Stimulated activated CD4-positive, alpha-beta T cell treated with anti-CD3 and anti-CD28 coated beads, Interleukin-2, amount 100 ng/mL, for 48 hours (primary cell): ENCODE measurements at places on chromosomes 12 and 14.

DNA sequence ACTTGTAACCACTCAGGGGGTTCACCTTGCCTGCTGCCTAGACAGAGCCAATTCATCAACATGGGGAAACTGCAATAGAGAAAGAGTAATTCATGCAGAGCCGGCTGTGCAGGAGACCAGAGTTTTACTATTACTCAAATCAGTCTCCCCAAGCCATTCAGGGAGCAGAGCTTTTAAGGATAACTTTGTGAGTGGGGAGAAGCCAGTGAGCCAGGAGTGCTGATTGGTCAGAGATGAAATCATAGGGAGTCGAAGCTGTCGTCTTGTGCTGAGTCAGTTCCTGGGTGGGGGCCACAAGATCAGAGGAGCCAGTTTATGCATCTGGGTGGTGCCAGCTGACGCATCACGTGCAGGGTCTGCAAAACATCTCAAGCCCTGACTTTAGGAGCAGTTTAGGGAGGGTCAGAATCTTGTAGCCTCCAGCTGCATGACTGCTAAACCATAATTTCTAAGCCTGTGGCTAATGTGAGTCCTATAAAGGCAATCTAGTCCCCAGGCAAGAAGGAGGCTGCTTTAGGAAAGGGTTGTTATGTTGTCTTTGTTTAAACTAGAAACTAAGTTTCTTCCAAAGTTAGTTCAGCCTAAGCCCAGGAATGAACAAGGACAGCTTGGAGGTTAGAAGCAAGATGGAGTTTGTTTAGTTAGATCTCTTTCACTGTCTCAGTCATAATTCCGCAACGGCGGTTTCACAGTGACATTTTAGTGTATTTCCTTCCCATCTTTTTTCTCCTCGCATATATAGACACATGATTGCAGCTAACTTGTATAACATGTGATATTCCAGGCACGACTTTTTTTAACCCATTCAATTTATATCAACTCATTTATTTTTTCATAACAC, 68.9 kb upstream of the NCOR2 start:
- peak; percentile 41 for DNase-seq

GRCh38 chr14:79342942-79343341, 868.4 kb downstream of the DIO2 start:
- no peak for DNase-seq

GRCh38 chr14:61406198-61406597, 84.8 kb downstream of the PRKCH start:
- no peak for DNase-seq

GRCh38 chr12:39007619-39008018, 102.2 kb upstream of the CPNE8 start:
- no peak for DNase-seq

- no peak for DNase-seq
Measured at GRCh38 chr12:10189653-10190052, 10.8 kb downstream of the TMEM52B start.

DNA sequence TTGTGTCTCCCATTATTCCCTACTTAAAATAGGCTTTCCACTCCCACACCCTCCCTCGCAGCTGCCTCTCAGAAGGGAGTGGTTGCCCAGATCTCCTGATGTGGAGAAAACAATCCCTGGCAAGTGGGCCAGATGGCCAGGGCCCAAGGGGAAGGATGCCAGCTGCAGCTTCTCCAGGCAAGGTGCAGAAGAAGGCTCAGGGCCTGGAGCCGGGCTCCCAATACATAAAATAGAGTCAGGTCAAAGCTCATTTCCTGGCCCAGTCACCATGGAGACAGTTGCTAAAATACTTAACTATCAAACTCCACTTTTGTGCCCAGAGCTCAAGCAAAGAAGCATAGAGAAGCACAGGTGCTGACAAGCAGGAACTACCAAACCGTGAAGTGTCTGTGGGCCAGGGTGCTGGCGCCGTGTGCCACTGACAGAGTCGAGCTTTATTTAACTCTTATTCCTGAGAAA, 45.7 kb upstream of the ITPR2 start:
- no peak for DNase-seq

DNA sequence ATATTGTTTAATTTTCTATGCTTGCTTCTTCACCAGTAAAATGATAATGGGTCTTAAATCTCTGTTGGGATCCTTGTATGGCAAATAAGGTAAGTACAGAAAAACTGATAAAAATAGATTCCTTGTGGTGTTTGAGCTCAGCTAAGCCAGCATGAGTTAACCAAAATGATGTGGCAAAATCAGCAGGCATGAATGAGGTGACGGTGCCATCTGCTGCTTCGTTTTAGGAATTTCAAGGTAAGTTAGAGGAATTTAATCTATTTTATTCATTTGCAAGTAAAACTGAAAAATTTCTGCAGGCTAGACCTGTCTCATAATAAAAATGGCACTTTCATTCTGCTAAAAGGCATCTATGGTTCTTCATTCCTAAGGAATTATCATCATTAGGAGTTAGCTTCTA, 10.0 kb upstream of the CLEC7A start:
- peak; percentile 15 for DNase-seq

GRCh38 chr14:87805315-87805723, 187.7 kb downstream of the GALC start:
- peak; percentile 69 for DNase-seq

GRCh38 chr14:106024983-106025604, 498.7 kb downstream of the TMEM121 start:
- peak; percentile 36 for DNase-seq

DNA sequence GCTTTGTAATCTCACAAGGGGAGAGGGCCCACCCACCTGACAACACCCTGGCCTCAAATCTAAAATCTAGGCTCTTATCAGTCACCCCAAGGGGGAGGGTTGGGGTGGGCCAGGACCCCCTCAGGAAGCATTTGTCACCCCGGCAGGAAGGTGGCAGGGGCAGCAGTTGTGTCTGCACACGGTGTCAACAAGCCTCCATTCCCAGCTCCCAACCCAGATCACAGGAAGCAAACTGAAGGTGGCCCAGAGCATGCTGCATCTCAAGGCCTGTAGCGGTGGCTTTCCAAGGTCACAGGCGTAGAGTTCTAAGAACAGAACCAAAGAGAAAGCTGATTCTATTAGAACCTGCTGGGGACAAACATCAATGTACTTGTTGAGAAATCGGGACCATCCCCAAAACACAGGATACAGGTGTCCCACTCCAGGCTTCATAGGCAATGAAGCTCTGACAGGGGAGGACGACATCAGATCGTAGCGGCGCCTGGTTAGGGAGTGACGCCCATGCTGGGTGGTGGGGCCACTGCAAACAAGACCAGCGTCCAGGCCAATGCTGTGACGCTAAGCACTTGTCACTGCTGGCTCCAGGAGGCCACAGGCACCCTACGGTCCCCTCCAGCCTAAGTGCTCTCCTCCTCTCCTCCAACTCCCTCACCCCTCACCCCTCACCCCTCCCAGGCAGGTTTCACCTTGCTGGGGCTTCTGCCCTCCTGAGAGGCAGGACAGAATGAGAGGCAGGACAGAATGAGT, 52.9 kb downstream of the CCDC88C start:
- DNase-seq: no peak

DNA sequence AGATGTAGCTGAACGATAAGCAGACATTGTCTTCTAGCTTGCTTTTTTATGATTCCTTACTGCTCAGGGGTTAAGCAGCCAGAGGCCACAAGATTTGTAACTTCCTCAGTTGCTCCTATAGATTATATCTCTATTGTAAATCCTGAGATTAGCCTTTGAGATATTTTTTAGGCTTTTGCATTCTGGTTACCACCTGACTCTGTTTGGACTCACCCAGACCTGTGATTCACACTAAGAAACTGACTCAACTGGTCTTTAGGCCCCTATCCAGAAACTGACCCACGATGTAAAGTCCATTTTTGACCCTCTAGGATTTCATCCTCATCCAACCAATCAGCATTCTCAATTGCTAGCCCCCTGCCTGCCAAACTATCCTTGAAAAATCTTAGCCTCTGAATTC, 194.4 kb downstream of the RASSF9 start:
- no peak for DNase-seq

DNA sequence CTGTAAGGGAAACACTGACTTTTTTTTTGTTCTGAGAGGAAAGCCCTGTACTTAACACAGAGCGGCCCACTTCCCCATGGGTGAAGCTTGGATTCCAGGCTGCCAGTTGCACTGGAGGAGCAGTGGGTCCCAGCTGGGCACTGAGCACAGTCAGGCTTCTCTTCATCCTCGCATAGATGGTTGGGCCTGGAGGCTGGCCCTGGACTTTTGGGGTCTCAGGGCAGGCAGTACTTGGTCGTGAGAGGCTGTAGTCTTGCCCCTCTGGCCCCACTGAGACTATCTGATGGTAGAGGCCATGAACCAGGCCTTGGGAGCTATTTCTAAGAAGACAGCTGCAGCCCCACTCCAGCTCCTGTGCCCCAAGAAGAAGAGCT, 6.2 kb upstream of the LHX5 start:
- no peak for DNase-seq

- no peak for DNase-seq
Measured at GRCh38 chr12:21911832-21912231, 29.4 kb downstream of the ABCC9 start.

DNA sequence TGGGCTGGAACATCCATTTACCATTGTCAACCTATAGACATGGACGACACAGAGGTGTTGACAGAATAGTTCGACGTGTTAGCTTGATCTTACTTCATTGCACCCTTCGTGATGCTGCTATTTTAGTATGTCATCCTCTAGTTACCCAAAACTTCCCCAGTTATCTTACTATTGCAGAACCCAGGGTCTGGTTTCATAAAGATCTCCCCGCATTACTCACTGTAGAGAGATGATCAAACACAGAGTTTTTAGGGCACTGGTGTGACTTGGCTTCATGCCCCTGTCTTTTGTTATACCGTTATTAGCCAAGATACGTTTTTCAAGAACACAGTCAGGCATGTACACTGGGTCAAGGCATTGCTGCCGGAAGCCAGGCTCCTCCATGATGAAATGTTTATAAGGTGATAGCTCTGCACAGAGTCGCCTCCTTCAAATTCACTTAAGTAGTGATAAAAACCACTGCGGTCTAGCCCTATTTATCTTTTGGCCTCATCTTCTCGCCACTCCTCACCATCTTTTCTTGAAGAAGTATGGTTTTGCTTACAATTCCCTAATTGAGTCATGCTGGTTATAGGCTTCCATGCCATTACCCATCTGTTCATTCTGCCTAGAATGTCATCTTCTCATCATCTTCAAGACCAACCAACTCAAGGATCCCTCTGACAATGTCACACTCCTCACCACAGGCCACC, 1127.9 kb downstream of the VRK1 start:
- no peak for DNase-seq

DNA sequence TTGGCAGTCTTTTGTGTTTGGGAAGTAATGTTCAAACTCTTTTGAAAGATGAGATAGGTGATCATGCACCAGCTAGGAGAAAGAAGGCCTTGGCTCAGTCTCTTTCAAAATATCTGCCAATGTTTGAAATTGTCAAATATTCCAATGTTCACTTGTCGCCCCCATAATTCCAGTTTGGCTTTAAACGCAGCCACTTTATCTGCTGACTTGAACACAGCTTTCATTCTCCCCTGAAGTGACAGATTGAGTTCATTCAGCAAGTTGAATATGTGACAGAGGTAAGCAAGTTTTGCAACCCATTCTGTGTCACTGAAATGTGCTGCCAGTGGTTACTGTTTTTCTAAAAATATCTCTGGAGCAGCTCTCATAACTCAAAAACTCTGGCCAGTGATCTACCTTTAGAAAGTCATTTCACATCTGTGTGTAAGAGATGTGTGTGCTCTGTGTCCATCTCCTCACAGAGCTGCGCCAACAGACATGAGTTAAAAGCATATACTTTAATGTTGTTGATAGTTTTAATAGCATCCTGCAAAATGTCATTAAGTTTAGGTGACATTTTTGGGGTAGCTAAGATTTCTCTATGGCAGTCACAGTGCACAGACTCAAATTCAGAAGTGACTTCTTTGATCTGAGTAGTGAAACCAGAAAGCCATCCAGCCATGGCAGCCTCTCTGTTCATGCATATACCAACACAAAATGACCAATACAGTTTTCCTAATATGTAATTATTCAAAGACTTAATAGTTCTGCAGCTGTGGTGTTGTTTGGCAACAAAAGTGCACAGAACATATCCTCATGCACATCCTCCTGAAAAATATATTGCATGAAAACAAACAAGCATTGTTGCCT, 614.3 kb upstream of the MIS18BP1 start:
- no peak for DNase-seq

- DNase-seq: no peak
Measured at GRCh38 chr14:103731481-103731880, 15.9 kb downstream of the ZFYVE21 start.

DNA sequence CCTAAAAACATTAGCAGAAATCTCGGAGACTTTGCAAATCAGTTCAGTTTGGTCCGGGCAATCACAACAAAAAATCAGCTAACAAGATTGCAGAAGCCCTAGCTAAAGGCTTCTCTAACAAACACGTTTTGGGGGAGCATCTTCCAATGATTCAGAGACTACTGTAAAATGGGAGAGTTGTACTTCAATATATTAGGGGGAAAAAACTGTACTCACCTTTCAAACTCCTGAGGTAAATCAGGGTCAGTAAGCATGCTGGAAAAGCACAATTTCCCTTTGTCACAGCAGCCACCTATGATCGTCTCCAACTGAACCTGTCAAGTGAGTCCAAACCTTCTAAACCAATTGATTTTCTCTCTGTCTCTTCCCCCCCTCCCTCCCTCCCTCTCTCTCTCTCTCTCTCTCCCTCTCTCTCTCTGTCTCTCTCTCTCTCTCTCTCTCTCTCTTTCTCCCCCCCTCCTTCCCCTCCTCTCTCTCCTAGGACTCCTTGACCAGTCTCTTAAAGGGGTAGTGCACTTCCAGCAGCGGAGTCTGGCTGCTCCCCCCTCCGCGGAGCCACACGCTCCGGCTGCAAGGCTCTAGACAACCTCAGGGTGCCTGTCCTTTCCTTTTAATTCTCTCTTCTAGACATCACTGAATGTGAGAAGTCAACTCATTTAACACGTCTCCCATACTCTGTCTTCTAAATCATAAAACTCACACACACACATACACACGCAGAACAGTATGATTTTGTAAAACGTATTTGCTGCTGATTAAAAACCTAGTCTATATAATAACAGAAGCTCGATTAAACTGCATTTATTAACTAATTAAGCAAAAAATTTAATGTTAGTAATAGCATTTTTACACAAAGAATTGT, at the start of gene SOX5:
Gene SOX5, minus strand, starts transcription at position 323 of the 862 bp plus-strand sequence. Its CDS starts 69 bp downstream, at position 254.
- no peak for DNase-seq

DNA sequence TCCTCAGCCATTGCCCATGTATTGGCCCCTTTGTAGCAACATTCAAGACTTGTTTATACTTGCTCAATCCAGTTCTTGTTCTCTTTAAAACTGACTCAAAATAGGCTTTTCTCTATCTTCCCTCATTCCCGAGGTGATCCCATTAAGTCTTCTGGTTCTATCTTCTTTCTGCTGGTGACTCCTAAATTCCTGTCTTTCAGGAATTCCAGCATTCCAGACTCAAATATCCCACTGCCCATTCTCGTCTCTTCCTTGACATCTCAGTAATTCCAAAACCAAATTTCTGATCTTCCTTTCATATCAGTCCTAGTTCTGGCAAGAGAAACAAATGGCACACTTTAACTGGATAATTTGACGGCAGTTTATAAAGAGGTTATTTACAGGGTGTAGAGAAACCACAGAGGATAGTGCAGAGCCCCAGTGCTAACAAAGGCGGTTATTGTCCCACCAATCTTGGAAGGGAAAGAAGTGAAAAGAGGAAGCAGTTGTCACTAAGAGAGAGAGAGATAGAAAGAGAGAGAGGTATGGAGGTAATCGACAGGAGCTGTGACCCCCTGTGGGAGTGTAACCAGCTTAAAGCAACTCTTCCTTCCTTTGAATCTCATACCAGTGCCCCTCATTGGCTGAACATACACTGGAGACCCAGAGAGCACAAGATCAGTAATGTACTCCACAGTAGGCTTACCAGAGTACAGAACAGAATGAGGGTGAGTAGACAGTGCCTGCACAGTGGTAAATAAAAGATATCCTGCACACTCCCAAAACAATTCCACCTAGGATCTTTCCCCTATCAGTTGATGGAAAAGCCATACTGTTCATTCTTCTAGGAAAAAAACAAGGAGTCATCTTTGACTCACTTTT, 177.6 kb upstream of the LMNTD1 start:
- DNase-seq: no peak
